Nucleus accumbens (tissue), 56 donors: ENCODE measurements at places on chromosomes 2 and 18.

- no peak for DNase-seq
These were observed 9.9 kb downstream of the ALPK2 start for GRCh38 chr18:58618822-58619595.

DNA sequence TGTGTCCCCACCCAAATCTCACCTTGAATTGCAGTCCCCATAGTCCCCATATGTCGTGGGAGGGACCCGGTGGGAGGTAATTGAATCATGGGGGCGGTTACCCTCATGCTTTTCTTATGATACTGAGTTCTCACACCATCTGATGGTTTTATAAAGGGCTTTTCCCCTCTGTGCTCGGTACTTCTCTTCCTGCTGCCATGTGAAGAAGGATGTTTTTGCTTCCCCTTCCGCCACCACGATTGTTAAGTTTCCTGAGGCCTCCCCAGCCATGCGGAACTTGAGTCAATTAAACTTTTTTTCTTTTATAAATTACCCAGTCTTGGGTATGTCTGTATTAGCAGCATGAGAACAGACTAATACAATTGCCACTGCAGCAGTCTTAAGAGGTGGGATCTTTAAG, 134.9 kb downstream of the LTBP1 start:
- DNase-seq = no peak

DNA sequence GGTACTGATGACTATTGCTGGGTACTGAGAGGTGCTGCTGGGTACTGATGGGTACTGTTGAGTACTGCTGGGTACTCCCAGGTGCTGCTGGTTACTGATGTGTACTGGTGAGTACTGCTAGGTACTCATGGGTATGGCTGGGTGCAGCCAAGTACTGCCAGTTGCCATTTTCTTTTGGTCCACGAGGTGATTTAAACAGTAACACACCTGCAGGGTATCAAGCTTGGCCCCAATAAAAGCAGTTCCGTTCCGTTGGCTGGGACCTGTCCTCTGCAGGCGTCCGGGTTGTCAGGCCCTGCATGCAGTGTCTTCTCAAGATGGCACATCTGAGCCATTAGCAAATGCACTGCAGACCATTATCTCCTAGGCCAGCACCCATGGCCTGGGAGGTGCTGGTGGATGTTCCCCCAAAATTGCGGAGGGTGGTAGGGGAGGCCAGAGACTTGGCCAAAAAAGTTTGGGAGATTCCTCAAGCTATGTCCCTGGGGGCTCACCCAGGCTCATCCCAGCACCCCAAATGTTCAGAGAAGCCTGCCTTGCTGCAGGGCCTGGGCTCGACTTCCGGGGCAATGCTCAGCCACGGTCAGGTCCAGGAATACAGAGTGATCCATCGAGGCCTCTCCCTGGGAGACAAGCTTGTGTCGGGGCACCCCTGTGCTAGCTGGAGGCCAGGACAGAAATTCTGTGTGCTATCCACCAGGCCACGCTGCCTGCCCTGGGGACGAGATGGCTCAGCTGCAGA, 165.2 kb downstream of the TWIST2 start:
- no peak for DNase-seq

DNA sequence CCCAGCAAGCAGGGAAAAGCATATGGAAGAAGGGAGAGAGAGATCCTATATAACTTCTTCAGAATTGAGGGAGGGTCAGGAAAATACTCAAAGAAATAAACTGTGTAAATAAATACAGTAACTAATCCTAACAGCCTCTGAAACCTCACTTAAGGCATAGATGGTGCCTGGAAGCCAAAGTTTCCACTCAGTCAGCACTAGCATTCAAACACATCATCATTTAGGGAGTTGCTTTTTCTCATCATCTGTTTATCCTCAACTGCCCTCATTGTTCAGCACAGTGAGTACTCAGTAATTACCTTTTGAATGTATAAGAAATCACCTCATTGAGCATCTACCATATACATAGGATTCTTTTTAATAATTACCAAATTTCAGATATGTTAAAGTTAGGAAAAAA, 262.9 kb downstream of the C1D start:
- no peak for DNase-seq

DNA sequence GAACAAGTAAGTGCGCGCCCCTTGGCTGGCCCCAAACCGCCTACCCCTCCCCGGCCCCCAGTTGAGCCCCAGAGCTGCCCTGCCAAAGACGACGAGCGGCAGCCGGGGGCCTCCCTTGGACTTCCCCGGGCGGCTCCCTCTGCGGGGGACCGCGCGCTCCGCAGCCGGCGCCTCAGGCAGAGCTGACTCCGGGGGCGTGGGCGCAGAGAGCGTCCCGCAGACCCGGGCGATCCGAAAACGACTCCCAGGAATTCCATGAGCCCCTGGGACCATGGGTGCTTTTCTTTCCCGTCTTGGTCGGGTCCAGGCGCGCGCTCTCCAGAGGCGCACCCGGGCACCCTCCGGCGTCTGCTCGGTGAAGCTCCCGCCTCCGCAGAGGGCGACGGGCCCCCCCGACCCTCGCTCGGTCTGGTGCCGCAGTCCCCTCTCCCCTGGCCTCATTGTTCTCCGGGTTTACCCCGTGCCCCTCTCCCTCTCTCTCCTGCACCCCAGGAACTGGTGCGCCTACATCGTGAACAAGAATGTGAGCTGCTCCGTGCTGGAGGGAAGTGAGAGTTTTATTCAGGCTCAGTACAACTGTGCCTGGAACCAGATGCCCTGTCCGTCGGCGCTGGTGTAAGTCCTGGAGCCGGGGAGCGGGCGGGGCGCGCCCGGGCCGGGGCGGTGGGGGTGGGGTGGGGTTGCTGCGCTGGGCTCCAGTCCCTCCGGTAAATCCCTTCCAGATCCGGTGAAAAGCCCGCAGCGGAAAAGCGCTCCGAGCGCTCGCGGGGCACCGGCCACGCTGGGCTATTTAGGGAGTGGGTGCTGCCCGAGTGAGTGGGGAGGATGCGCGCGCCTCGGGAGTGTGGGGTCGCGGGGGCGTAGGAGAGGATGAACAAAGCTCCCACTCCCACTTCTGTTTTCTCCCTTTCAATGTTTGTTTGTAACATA, 776 bp downstream of the EMILIN2 start:
- no peak for DNase-seq

DNA sequence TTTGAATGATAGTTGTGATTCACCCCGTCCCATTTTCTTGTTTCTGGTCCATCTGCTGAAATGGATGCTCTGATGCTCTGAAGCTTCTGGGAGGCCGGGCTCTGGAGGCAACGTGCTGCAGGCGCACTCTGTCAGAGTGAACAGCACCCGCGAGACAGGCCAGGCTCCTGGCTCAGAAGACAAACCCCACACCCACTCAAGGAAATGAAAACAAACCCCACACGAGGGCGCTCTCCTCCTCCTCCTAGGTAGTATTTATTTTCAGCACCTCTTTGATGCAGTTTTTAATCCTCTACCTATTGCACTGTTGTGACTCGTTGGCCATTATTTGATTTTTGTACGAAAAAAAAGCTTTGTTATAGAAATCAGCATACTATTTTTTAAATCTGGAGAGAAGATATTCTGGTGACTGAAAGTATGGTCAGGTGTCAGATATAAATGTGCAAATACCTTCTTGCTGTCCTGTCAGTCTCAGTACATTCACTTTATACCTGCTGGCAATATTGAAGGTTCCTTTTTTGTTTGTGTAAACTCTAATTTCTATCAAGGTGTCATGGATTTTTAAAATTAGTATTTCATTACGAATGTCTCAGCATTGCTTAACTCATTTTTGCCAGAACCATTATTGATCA, 10.3 kb upstream of the CHST10 start:
- peak; percentile 26 for DNase-seq

DNA sequence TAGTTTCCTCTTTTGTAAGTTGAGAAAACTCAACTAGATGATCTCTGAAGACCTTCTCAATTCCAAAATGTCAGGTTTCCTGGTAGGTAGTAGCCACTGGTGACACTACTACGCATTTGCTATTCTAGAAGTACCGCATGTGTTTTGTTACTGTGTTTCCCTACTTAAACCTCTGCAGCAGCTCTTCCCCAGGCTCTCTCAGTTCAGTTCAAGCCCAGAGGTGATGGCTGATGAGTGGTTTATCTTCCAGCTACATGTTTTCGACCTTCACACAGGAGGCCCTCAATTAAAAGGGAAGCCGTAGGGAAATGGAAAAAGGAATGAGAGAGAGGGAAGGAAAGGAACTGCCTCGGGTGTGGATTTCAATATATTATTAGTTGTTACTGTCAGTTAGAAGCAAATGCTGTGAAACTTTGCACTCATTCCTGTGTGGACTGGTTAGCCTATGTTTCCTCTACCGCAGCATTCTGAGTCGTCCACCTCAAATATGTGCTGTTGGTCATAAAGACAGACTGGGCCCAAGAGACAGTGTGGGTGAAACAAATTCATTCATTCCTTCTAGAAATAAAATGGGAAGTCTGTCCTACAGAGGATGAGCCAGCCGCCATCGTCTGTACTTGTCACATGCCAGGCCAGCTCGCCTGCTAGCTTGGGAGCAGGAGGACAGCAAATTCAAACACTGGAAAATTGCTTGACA, 455.2 kb upstream of the RAB12 start:
- no peak for DNase-seq
